ENCODE measurements at places on chromosomes 4 and X.

DNA sequence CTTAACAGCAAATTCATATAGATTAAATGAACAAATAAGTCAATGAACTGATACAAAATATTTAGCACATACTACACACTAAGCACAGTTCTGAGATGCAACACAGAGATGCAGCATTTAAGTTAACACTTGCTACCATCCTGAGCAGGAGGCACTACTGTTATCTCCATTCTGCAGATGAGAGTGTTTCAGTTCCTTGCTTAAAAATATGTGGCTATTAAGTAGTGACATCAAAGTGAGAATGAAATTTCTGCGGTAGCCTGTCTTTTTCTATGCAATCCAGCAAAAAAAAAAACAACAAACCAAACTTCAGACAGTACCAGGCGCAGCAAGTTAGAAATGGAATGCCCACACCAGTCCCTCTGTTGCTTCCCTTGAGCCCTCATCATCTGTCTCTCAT is 90.8 kb downstream of the SHISA3 start:
- no peak for DNase-seq

GRCh38 chr4:137601934-137602333 is 69.6 kb upstream of the PCDH18 start:
- no peak for DNase-seq

- no peak for DNase-seq
These were observed 9.4 kb upstream of the RASL11B start for GRCh38 chr4:52852711-52853110.

DNA sequence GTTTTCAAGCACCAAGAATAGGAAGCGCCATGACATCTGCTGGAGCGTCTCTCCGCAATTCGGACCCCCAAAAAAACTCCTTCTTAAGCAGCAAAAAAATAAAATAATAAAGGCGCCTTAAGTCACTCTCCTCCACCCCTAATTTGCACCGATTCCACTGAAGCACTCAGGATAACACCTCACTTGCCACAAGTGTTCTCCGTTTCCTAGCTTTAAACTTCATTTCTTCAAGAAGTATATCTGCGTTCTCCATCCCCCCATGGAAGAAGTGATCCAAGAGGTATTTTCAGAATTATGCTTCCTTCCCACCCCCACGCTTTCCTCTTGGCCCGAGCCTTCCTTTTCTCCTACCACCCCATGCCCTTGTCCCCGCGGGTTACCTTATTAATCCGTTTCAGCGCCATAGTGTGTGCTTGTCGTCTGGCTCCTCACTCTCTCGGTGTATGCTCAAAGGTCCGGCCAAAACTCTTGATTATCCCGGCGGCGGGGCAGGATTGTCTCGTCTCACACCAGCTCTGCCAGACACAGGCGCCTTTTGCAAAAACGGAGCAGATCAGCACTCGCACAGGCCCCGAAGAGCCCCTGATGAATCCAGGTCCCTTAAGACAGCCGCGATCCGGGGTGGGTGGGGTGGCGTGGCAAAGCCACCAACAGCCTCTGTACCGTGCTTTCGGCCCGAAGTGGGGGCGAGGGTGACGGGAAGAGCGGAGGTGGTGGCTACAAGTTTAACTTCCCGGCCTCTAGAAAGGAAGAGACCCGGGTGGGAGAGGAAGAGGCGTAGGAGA is 1.1 kb downstream of the UBE2D3 start:
- DNase-seq: no peak

DNA sequence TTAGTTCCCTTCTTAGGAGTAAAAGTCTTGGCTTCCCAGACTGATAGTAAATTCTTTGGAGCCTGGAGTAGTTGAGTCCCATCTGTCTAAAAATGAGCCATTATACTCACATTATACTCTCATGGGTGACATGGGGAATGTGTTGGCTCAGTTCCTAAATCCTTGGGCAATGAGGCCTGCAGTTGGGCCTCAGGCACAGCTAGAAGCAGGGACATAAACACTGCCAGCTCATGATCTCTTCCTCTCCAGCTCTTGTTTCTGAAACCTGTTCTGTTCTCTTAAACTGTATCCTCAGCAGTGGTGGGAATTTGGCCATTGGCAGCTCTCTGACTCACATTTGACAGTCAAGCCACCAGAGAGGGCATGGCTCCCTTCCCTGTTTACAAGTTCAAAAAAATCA is 212.5 kb downstream of the SPATA18 start:
- DNase-seq: no peak

Data from left ventricle myocardium superior (tissue), 1 donor.